Activated CD8-positive, alpha-beta memory T cell treated with anti-CD3 and anti-CD28 coated beads for 1 hour (primary cell): ENCODE measurements at places on chromosomes 12 and 14.

GRCh38 chr12:95336387-95337067 is 118.9 kb downstream of the VEZT start:
- DNase-seq = no peak

DNA sequence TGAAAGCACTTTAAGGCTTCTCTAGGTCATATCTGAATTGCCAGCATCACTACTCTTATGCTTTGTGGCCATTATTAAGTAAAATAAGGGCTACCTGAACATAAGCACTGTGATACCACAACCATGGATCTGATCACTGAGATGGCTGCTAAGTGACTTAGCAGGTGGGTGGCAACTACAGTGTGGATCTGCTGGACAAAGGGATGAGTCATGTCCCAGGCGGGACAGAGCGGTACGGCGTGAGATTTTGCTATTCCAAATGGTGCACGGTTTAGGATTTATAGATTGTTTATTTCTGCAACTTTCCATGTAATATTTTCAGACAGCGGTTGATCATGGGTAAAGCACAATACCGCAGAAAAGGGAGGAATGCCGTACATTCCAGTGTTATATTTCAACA is 39.4 kb downstream of the MLXIP start:
- no peak for DNase-seq

- DNase-seq = no peak
Observed at GRCh38 chr12:31645924-31646323, 13.6 kb upstream of the ETFBKMT start.

GRCh38 chr14:64069634-64070359 is 217.0 kb downstream of the SYNE2 start:
- DNase-seq = no peak

DNA sequence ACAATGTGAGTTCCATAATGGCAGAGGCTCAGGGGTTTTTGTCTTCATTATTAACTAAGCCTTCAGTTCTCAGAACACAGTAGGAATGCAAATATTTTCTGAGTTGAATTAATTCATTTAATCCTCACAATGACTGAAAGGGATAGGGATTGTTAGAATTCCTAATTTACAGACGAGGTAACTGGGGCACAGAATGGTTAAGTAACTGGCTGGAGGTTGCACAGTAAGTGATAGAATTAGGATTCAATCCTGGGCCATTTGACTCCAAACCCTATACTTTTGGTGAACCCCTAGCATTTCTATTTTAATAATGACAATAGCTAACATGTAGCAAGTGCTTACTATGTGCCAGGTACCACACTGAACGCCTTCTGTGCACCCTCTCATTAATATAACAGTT is 163.1 kb downstream of the PPM1H start:
- DNase-seq = no peak

- no peak for DNase-seq
Observed at GRCh38 chr12:96368233-96368632, 32.0 kb downstream of the CDK17 start.

DNA sequence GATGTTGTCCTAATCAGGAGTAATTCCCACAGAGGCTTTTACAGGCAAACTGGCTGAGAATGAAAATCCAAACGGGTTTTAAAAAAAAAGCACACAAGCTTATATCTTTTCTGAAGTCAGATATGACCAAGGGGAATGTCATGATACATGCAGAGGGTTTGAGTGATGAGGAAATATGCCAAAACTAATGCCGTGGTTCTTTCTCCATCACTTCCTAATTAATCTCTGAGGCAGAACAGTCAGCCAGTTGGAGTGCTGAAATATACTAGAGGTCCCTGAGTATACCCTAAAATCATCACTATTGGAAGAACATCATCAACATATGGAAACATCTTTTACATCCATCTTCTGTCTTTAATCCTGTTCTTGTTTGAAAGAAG is 160.8 kb upstream of the FAR2 start:
- no peak for DNase-seq
